ENCODE measurements at places on chromosomes 16 and 17.

DNA sequence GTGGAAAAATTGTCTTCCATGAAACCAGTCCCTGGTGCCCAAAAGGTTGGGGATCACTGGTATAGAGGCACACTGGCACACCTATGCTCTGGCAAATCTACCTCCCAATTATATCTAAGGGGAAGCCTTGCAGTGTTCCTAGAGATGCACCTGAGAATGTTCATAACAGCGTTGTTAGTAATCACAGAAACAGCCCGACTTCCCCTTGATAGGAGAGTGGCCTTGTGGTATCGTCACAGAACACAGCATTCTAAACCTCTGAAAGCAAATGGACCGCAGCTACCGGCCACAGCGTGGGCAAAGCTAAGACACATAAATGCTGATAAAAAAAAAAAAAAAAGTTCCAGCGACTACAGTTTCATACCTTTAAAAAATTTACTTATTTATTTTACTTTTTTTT lies 39.1 kb upstream of the ADGRG1 start:
- DNase-seq: no peak

GRCh38 chr16:12293017-12293618 lies 316.6 kb downstream of the SNX29 start:
- no peak for DNase-seq

- no peak for DNase-seq
These were observed 1603.8 kb downstream of the CDH8 start for GRCh38 chr16:60432472-60432871.

- no peak for DNase-seq
These were observed 46.1 kb upstream of the MYOCD start for GRCh38 chr17:12619459-12620199.

- DNase-seq: no peak
These were observed 88.4 kb upstream of the ATF7IP2 start for GRCh38 chr16:10297341-10298006.

- DNase-seq: no peak
These were observed 47.2 kb downstream of the TNRC6A start for GRCh38 chr16:24776501-24777220.

DNA sequence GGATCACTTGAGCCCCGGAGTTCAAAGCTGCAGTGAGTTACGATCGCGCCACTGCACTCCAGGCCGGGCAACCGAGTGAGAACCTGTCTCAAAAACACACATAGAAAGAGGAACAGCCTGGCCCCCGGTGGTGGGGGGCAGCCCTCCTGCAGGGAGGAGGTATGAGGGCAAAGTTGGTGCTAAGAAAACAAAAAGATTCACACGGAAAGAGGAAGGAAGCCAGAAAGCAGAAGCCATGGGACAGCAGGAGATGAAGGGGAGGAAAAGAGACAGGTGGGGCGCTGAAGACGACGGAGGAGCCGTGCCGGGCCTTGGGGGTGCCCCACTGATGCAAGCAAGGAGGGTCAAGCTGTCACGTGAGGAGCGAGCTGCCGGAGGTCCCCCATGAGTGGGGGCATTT lies 8.2 kb upstream of the C16orf74 start:
- DNase-seq: no peak

GRCh38 chr17:40321961-40322357 lies 13.0 kb downstream of the RARA start:
- no peak for DNase-seq

GRCh38 chr17:38798614-38799500 lies 499 bp downstream of the PIP4K2B start:
- peak; percentile 52 for DNase-seq

GRCh38 chr17:47693731-47694580 lies at the start of gene TBKBP1:
TSS of gene TBKBP1 (plus strand) at chr17:47694161. CDS start at chr17:47696113, 1,952 bp downstream.
- peak; percentile 54 for DNase-seq

DNA sequence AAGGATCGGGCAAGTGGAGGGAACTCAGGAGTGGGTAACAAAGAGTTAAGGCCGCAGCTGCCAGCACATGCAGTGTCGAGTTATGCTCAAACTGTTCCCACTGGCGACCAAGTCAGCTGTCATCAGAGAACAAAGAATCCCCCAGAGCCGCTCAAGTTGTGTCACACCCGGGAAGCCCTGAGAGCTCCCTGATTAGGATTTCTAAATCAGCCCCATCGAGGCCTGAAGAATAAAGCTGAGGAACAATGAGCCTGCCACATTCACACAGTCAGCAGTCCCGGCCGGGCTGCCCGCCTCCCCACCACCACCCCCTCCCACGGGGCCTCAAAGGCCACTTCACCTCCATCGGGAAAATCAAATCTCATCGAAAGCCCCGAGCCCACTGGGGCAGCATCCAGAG lies 84.5 kb downstream of the SOX9 start:
- no peak for DNase-seq

DNA sequence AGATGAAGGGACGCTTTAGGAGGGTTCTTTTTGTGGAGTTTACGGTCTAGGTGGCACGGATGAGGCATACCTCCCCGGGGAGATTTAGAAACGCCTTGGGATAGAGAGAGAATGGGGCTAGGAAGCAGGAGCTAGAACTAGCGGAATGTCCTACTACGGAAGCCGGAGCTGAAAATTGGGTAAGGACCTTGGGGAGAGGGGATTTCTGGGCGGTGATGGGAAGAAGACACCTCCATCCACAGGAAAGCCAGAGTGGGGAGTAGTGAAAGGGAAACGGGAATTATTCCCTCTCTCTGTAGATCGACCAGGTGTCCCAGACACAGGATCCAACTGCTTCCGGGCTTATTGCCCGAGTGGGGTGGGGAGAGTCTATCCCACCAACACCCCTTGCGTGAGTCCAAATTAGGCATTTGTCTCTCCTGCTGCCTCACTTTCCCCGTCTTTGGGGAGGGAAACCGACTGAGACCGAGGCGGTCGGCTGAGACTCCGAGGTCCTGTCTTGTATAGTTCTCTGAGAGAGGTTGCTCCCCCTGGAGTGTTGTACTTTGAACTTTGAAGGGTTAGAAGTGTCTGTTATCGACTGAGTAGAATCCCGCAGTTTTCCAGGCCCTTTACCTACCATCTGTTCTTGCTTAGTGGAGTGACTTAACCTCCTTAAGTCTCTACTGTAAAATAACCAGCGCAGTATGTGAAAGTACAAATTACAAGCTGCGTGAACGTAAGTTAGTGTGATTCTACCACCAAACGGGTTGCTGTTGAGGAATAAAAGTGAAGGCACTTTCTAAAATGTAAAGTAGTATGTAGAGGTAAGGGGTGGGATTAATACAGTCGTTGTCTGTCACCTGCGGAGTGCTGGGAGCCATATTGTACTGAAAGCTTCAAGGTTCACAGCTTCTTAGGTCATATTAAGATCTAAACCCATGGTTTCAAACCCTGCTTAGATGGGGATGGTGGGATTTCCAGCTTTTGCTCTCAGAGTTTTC lies 1.0 kb downstream of the RSPRY1 start:
- peak; percentile 17 for DNase-seq

GRCh38 chr17:7177191-7177953 lies 1.8 kb downstream of the ASGR1 start:
- DNase-seq: peak; percentile 69

GRCh38 chr16:74893541-74893940 lies 91.4 kb downstream of the WDR59 start:
- DNase-seq: no peak

GRCh38 chr16:48165961-48166578 lies 10.3 kb upstream of the ABCC12 start:
- no peak for DNase-seq

DNA sequence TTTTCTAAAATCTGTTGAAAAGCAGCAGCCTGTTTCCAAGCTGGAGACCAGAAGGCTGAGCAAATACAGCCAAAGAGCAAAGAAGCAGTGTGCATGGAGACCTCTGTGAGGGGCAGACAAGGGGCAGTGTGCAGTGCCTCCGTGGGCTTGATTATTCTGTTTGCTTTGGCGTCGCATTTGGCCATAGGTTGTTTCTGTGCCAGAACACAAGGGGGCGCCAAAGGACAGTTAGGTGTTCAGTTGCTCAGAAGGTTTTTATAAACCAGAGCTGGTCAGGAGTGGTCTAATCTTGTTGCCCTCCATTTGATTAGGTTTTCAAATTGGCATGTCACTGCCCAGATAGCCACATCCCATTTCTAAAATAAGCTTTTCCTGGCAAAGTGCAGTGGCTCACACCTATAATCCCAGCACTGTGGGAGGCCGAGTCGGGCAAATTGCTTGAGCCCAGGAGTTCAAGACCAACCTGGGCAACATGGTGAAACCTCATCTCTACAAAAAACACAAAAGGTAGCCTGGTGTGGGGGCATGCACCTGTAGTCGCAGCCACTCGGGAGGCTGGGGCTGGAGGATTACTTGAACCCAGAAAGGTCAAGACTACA lies 10.6 kb downstream of the MYH3 start:
- peak; percentile 80 for DNase-seq

GRCh38 chr17:43952351-43952723 lies 1.4 kb downstream of the PYY start:
- no peak for DNase-seq

DNA sequence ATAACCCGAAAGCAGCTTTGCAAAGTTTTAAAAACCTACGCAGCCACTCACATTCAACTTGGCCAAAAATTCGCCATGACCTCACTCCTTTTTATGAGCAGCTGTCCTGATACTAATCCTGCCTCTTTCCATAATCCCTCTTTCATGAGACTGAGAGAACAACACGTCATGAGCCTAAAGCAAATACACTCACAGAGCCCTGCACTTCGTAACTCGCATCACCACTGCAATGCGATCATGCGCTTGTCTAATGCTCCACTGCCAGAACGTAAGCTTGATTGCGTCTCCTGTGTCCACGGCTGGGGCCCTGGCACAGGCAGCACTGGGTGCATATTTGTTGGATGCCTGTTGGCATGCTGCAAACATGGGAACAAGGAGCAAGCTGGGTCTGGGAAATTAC lies 36.2 kb downstream of the CDRT4 start:
- DNase-seq: no peak

GRCh38 chr17:50297407-50297865 lies 23.2 kb downstream of the TMEM92 start:
- peak; percentile 86 for DNase-seq

- no peak for DNase-seq
These were observed 14.6 kb downstream of the KIAA0513 start for GRCh38 chr16:85042167-85042526.

DNA sequence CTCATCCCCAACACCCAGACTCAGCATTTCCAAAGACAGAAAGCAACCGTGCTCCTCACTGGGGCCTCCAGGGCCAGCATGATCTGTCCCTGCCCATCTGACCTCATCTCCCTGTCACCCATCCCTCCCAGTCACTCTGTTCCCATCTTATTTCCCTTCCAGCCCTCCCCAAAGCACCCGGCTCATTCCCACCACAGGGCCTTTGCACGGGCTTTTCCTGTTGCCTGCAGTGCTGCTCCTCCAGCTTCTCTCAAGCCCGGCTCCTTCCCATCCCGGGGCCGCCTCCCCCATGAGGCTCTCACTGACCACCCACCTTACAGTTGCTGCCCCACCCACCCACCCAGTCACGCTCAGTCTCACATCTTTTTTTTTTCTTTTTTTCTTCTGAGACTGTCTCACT lies 54.8 kb downstream of the RMI2 start:
- no peak for DNase-seq

DNA sequence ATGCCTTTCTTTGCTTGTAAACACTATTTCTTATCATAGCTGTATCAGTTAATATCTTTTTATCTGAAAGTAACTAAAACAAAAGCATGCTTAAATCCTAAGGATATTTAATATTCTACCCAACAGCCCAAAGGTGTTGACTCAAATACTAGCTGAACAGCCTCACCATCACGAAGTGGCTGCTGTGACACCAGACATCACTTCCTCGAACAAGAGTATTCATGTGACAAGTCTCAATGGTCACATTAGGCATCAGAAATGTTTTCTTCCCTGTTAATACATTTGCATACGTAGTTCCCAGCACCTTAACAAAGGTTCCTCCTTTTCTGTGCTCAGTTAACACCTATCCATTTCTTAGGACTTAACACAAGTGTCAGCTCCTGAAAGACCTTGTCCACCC lies 193.8 kb upstream of the DYNLRB2 start:
- DNase-seq: no peak

DNA sequence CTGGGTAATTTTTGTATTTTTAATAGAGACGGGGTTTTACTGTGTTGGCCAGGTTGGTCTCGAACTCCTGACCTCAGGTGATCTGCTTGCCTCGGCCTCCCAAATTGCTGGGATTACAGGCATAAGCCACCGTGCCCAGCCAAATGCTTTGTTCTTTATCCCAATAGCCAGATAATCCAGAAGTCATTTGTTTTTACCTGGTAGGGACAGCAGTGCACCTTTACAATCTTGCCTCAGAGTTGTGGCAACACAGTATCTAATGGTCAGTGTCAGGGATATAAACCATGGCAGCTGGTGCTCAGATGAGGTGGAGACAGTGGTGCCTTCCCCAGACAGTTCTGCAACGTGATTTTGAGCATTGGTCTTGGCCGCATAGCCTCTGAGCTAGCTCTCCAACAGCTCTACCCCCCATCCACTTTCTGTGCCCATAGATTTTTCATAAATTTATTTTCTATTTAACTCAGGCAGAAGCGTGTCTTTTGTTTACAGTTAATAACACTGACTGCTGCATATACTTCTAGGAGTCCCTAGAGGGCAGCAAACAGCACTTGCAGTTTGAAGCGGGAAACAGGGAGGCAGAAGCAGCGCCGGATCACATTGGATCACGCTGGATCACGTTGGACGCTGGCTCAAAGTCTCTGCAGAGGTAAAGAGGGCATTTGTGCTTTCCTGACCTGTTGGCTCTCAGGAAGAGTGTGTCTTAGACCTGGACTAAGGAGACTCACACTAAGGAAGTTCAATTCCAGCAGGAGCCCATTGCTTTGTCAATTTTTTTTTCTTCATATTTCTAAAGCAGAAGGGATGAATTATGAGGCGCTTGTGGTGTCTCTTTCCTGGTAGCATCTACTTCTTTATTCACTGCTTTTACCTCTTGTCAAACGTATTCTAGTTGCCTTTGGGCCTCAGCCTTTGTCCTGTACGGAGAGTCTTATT lies 5.1 kb upstream of the GGT6 start:
- peak; percentile 62 for DNase-seq

- DNase-seq: no peak
These were observed 29.7 kb upstream of the RMI2 start for GRCh38 chr16:11315510-11315909.

- DNase-seq: no peak
These were observed 132.8 kb downstream of the RBFOX3 start for GRCh38 chr17:79478051-79478461.

- peak; percentile 90 for DNase-seq
These were observed 11.0 kb upstream of the CBFB start for GRCh38 chr16:67017810-67018488.

GRCh38 chr16:17439580-17439979 lies 31.2 kb downstream of the XYLT1 start:
- no peak for DNase-seq

- peak; percentile 25 for DNase-seq
These were observed 646 bp downstream of the KIF22 start for GRCh38 chr16:29790949-29791844.

- DNase-seq: no peak
These were observed 27.8 kb downstream of the USP36 start for GRCh38 chr17:78812855-78813254.

DNA sequence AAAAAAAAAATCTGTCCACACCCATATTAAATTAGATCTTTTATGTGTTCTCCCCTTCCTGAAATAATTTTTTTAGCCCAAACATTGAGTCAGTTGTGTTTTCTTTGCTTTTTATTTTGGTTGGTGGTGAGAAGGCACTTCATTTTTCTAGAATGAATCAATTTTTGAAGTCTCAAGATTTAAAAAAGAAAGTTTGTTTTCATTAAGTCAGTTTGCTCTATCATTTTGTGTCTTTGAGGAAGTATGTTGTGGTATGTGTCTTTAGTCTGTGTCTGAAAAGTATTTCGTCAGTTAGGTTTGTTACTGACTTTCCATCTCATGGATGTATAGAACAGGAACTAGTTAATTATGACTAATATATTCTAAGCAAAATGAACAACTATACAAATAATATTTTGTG lies 3.8 kb downstream of the IGF2BP1 start:
- DNase-seq: no peak

All from stimulated activated CD4-positive, alpha-beta T cell treated with anti-CD3 and anti-CD28 coated beads, Interleukin-4, amount 100 ng/mL, for 24 hours (primary cell).